ENCODE measurements at places on chromosomes 7 and 10. TPM values are rescaled to one million over a fixed set of nuclear protein-coding genes. Genes with fewer than 3 reads are reported as not detected.

The MTPN gene
- 94.6 TPM for total RNA-seq

The NPC1L1 gene
- total RNA-seq, result 0.39 TPM

The NYAP1 gene
- total RNA-seq, result 21.3 TPM

- H3K27me3 ChIP-seq, result no peaks in the 10 kb centered on the region
- DNase-seq, result no peak
- H3K27ac ChIP-seq, result no peak overlapping the region
- no peaks in the 10 kb centered on the region for H3K36me3 ChIP-seq
- H3K4me1 ChIP-seq, result no peaks in the 10 kb centered on the region
- no peak overlapping the region for H3K4me3 ChIP-seq
Observed at GRCh38 chr7:108535257-108535656, 9.3 kb upstream of the PNPLA8 start.

The CALD1 gene
- total RNA-seq, result 320 TPM

DNA sequence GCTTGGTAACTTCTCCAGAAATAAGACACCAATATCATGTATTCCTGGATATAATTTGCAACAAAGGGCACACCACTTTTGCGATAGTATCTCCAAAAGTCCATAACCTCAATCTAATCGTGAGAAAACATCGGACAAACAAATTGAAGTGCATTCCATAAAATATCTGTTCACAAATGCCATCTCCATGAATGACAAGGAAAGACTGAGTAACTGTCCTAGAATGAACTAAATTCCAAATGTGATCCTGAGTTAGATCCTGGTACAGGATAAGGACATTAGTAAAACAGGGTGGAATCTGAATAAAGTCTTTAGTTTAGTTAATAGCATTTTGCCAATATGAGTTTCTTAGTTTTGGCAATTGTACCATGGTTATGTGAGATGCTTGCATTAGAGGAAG is 384.2 kb downstream of the SUGCT start:
- H3K27ac ChIP-seq, result no peak overlapping the region
- H3K4me1 ChIP-seq, result no peaks in the 10 kb centered on the region
- no peaks in the 10 kb centered on the region for H3K36me3 ChIP-seq
- H3K4me3 ChIP-seq, result no peak overlapping the region
